Stimulated activated CD8-positive, alpha-beta memory T cell treated with anti-CD3 and anti-CD28 coated beads, Interleukin-4, amount 100 ng/mL, for 1 hour (primary cell): ENCODE measurements at places on chromosomes 16 and 17.

DNA sequence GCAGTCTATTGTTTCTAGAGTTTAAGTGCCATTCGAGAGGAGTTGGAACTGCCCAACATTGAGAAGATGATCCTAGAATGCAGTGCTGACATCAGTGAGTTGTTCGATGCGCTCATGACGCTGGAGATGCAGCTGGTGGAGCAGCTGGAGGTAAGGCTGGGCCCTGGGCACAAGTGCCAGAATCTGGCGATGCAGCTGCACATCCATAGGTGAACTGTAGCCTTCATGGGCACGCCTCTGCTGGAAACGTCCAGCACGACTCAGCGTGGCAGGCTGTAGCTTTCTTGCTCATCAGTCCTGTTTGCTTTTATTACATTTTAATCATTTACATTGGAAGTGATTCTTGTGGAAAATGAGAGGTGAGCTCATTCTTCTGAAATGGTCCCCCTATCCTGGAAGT is 31.7 kb downstream of the DRC3 start:
- DNase-seq = no peak

DNA sequence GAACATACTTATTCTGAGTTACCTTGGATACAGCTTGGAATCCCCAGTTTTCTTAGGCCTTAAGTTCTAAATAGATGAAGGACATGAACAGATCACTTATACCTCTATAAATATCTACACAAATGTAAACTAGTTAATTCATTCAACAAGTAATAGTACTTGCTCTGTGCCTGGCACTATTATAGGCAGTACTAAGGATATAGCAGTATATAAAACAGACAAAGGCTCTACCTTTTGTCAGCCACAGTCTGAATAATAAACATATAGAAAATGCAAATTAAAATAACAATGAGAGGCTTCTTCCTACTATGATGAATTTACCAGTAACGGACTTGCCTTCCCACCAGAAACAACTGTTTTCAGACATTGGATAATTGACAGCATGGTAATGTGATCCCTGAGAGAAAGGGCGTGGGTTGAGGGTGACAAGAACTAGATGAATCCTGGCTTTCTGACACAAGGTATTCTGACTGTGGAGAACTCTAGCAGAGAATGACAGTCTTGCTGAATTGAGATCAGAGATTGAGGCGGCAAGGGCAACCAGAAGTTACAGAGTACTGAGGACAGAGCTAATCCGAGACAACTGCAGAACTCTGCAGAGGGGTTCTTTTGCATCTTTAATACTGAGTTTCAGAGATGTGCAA is 170.5 kb downstream of the TANC2 start:
- DNase-seq = no peak

- no peak for DNase-seq
These were observed 4.8 kb downstream of the CA7 start for GRCh38 chr16:66849021-66849420.

DNA sequence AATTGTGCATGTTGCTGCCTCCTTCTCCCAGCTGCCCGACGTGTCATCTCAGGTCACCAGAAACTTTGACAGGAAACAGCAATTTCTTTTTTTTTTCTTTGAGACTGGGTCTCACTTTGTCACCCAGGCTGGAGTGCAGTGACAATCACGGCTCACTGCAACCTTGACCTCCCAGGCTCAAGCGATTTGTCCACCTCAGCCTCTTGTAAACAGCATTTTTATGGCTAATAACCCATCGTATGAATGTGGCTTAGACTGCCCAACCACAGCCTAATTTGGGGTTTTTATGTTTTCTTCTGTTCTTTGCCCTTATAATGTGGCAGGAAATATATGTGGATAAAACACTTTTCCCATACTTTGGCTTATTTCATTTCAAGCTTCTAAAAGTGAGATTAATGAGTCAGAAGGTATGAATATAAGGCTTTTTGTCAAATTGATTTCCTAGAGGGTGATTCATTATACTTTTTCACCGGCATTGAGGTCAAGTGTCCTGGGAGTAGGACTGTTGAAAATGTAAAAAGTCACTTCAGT is 31.0 kb upstream of the SLC5A10 start:
- DNase-seq = no peak

DNA sequence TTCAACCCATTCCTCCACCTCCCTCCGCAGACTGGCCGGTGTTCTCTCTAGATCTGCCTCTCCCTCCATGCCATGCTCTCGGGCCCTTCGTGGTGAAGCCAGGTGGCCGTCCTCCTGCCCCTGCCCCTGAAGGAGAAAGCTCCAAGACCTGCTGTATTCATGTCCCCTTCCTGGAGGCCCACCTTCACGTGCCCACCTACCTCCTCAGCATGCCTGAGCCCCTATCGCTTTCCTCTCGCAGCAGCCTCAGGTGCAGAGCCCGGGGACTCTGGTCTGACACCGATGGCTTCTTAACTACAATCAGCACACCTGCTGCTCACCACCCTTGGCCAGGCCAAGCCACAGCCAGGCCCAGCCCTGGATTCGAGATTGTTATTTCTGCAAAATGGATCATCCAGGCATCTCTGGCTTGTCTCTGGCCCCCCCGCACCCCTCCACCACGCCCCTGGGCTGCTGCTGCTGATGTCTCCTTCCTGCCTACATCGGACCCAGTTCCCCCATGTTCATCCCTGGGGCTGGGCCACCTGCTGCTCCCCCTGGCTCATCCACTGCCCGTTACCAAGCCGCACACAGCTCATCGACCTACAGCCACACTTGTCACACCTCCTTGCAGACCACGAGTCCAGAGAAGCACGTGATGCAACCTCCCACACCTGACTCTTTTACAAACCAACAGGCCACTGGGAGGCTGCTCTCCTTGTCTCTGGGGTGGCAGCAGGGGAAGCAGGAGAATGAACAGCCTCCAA is 32.5 kb upstream of the TNFRSF13B start:
- DNase-seq = no peak

DNA sequence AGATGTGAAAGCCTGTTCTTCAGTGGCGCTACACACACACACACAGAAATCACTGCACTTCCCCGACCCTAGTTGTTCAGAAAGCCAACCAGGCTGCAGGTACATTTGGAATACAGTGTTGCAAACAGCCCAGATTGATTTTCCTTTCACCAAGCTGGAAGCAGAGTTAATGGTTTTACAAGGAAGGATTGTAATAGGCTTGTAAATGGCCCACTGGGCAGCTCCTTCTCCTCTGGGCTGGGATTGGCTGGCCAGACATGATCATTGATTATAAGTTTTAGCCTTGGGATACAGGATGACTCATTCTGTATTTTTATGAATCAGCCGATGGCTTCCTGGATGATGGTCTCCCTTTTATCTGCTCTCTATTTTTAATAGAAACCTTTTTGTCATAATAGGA is 2.5 kb downstream of the VAT1L start:
- no peak for DNase-seq
